ENCODE measurements at places on chromosomes 2 and 18.

DNA sequence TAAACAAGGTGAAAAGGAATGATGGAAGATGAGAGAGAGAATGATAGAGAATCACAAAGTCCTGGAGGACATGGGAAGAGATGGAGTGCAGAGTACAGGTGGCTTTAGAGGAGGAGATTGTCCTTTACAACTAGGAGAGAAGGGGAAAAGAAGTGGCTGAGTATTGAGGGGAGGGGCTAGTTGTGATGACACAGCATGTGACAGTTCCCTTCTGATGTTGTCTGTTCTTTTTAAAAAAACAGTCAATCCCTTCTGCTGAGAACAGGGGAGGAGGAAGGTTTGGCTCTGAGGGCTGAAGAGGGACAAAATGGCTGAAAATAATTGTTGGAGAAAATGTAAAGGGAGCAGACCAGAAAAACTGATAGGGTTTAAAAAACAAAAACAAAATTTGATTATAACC is 44.0 kb downstream of the STEAP3 start:
- no peak for DNase-seq

- DNase-seq: no peak
These were observed 20.9 kb upstream of the BAZ2B start for GRCh38 chr2:159637240-159637639.

DNA sequence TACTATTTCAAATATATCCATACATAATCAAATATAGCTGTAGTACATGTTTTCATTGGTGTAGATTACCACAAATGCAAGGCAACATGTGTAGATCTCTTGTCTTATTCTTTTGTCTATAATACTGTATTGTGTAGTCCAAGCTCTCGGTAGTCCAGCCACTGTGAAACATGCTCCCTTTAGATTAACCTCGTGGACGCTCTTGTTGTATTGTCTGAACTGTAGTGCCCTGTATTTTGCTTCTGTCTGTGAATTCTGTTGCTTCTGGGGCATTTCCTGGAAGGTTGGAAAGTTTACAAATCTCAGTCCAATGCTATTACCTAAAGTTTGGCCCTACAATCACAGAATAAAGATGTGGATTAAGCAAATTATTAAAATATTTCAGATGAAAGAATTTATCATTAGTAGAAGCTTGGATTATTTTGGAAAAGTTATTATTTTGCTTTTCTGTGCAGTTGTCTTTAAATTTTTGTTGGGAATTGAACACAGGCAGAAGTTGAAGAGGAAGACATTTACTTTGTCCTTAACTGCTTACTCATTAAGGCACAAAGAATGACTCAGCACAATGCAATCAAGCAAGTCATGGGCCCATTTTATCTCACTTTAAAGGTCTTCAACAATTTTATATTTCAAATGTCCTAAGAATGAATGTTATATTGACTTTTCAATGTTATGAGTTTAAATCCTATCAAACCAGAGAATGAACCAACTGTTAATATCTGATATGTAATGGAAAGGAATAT is 103.4 kb upstream of the CAVIN2 start:
- no peak for DNase-seq

DNA sequence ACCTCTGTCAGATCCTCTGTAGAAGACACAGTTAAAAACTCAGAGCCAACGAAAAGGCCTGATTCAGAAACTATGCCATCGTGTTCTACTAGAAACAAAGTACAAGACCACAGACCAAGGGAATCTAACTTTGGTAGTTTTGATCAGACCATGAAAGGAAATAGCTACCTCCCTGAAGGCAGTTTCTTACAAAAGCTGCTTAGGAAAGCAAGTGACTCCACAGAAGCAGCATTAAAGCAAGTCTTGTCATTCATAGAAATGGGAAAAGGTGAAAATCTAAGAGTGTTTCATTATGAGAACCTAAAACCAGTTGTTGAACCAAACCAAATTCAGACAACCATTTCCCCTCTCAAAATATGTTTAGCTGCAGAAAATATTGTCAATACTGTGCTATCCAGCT is 58.2 kb downstream of the FSIP2 start:
- no peak for DNase-seq

DNA sequence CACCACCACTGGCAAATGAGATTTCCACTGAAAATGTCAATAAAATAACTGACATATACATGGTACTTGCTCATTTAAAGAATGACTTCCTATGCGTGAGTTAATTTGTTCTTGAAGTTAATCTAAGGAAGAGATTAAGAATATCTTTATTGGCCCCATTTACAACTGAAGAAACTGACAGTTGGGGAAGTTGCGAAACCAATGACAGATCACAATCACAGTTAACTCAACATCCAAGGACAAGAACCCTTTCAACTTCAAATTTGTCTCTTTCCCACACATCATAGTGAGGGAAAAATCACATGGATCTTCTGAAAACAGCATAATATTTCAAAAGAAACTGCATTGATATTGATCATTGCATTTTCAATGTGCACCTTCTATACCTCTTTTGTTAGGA is 565.4 kb downstream of the IRS1 start:
- no peak for DNase-seq

DNA sequence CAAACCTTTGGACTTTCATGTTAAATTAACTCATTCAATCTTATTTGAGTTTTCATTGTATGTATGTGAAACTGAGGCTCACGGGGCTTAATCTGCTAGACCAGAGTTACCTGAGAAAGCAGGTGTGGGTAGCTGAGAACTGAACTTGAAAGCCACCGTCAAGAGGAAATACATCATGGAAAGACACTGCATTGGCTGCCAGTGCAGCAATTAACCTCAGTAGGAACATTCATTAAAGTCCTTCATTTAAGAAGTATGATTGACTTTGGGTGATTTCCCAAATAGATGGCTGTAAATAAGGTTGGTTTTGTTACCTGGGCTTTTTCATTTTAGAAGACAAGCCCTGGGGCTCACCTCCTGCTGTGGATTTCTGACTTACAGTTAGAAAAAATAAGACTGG is 36.5 kb upstream of the MGAT5 start:
- DNase-seq: no peak

DNA sequence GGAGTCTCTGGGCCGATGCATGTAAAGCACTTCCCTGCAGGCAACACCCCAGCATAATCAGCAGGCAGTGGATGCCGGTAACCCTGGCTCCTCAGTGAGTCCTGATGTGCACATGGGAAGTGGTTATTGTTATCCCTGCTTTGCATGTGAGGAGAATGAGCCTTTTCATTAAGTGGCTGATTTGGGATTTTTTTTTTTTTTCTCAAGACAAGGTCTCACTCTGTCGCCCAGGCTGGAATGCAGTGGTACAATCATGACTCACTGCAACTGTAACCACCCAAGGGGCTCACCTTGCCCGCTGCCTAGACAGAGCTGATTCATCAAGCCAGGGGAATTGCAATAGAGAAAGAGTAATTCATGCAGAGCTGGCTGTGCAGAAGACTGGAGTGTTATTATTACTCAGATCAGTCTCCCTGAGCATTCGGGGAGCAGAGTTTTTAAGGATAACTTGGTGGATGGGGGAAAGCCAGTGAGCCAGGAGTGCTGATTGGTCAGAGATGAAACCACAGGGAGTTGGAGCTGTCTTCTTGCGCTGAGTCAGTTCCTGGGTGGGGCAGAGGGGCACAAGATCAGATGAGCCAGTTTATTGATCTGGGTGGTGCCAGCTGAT is 95.4 kb downstream of the SOCS6 start:
- DNase-seq: no peak

- no peak for DNase-seq
These were observed 62.1 kb upstream of the SLC16A14 start for GRCh38 chr2:230130668-230131364.

DNA sequence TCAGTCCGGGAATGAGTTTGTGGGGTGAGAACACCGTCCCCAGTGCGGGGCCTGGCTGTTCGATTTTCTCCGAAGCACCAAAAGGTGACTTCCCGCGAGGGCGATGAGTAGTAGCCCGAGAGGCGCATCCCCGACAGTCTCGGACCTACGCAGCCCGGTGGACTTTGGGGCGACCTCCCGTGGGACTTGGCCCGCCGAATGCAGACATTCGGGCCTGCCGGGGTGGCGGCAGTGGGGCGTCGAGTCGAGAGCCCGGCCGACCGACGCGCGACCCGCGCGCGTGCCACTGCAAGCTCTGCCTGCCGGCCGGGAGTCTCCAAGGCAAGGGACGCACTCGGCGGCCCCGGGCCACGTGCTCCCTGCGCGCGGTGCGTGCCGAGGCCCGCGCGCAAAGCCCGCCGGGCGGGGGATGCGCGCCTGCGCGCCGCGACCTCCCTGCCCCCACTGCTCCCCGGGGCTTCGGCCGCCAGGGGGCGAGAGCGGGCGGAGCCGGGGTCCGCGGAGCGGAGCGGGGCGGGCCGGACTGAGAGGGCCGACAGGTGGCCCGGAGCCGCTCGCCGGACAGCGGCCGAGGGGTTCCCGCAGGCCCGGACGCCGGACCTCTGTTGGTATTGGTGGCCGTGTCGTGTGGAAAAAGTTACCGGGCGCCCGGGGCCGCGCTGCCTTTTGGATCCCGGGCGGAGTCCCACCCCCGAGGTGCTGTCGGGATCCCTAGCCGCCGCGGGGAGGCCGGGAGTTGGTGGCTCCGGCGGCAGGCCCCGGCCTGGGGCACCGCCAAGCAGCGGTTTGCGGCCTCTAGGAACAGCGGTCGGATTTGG is 1.9 kb downstream of the PTMA start:
- DNase-seq: peak; percentile 61

Data from activated CD4-positive, alpha-beta T cell treated with anti-CD3 and anti-CD28 coated beads for 24 hours (primary cell).